Body of pancreas (tissue), 4 donors: ENCODE measurements at places on chromosomes 16 and 17. TPM values are rescaled to one million over a fixed set of nuclear protein-coding genes. Genes with fewer than 3 reads are reported as not detected.

The FA2H gene
- 3.3 TPM for total RNA-seq

The DBF4B gene
- total RNA-seq: 2.0 TPM

The KRT34 gene
- not detected for total RNA-seq

The TLCD2 gene
- 2.6 TPM for total RNA-seq

The KIF19 gene
- 2.3 TPM for total RNA-seq

The CSH2 gene
- not detected for total RNA-seq

The MARCHF10 gene
- under 0.01 TPM for total RNA-seq

- peak; percentile 61 for DNase-seq
- peaks cover 43% of the 10 kb centered on the region for H3K4me1 ChIP-seq
- H3K4me3 ChIP-seq: peak overlapping the region; percentile 35
- H3K27ac ChIP-seq: peak overlapping the region; percentile 89
- H3K27me3 ChIP-seq: no peaks in the 10 kb centered on the region
Observed at GRCh38 chr16:81445143-81445961, 744 bp downstream of the CMIP start.

DNA sequence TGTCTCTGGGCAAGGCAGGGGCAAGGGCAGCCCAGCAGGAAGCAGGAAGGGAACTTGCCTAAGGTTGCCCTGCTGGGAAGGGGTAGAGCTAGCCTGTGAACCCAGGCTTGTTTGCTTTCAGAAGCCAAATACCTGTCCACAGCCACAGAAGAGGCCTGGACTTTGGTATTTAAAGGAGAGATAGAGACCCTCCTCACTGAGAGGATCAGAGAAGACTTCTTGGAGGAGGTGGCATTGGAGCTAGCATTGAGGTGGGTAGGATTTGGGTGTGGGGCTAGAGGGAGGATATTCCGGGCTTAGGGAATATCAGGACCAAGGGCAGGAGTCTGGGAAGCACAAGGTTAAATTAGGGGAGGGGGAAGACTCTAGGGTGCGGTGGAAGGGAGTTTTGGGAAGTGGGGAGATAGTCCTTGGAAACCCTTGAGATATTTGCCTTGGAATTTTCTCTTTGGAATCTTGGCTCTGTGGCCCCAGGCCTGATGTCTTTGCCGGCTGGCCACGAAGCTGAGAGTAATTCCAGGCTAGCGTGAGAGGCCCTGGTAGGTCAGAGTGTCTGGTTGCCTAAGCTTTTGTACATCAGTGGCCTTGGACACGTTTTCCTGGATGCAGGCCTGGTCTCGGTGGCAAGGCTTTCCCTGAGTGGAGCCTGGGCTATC is 13.1 kb upstream of the ETV4 start:
- no peak overlapping the region for H3K4me3 ChIP-seq
- no peaks in the 10 kb centered on the region for H3K27me3 ChIP-seq
- H3K4me1 ChIP-seq: no peaks in the 10 kb centered on the region
- no peaks in the 10 kb centered on the region for H3K36me3 ChIP-seq
- DNase-seq: no peak
- no peak overlapping the region for H3K27ac ChIP-seq

- no peak for DNase-seq
- H3K27ac ChIP-seq: no peak overlapping the region
- H3K4me1 ChIP-seq: peaks cover 29% of the 10 kb centered on the region
- H3K36me3 ChIP-seq: no peaks in the 10 kb centered on the region
- no peaks in the 10 kb centered on the region for H3K27me3 ChIP-seq
Observed at GRCh38 chr17:41941168-41941567, 10.8 kb downstream of the ODAD4 start.

DNA sequence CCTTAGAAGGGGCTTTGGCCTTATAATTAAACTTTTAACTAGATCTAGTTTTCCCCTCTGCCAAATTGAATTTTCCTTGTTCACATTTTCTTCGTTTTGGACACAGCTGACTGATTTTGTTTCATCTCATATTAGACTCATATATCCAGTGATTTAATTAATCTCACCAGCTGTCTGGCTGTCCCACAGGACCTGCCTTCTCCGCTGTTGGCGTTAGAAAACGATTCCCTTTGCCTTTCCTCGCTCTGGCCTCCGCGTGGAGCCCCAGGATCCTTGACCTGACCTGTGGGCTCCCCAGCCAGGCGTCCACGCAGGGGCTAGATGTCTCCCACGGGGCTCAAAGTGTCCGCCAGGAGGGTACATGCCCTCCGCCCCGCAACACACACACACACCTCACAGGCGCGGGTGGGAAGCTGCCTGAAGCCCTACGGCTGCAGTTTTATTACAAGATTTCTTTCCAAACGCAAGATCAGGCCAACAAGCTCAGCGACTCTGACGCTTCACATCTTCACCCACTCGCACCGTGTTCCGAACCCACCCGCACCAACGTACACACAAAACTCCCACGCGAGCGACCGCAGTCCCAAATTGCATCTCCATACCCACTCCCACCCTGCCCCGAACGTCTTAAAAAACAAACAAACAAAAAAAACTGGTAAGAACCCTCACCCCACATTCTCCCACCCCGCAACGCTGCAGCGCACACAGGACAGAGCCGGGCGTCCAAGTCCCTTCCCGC is 1.1 kb downstream of the RPRML start:
- DNase-seq: no peak
- peaks cover 10% of the 10 kb centered on the region for H3K27me3 ChIP-seq
- no peaks in the 10 kb centered on the region for H3K36me3 ChIP-seq
- no peak overlapping the region for H3K27ac ChIP-seq
- peaks cover 16% of the 10 kb centered on the region for H3K4me1 ChIP-seq
- no peak overlapping the region for H3K4me3 ChIP-seq

DNA sequence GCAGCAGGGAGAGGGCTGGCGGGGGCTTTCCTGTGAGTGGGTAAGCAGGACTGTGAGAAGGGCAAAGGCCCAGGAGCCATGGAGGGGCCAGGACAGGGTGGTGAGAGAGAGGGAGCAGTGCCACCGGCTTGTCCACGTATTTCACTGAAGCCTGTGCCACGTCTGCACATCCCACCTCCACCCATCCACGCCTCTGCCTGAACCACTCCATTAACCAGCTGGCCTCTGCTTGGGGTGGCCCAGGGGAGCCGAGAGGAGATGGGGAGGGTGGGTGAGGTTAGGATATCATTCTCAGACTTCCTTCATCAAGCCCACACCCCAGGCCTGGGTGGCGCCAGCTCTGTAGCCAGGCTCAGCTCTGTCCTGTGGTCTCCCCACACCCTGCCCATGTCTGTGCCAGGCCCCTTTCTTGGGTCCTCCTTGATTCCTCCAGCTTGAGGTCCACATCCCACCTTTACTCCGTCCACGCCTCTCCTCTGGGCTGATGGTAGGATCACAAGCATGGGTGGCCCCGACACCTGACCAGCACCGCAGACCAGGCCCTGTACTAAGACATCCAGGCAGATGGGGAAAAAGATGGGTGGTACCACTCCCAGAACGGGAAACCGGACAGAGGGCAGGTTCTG is 3.2 kb upstream of the FN3K start:
- H3K36me3 ChIP-seq: peaks cover under 1% of the 10 kb centered on the region
- H3K4me1 ChIP-seq: peaks cover 22% of the 10 kb centered on the region
- H3K27me3 ChIP-seq: no peaks in the 10 kb centered on the region
- DNase-seq: no peak

DNA sequence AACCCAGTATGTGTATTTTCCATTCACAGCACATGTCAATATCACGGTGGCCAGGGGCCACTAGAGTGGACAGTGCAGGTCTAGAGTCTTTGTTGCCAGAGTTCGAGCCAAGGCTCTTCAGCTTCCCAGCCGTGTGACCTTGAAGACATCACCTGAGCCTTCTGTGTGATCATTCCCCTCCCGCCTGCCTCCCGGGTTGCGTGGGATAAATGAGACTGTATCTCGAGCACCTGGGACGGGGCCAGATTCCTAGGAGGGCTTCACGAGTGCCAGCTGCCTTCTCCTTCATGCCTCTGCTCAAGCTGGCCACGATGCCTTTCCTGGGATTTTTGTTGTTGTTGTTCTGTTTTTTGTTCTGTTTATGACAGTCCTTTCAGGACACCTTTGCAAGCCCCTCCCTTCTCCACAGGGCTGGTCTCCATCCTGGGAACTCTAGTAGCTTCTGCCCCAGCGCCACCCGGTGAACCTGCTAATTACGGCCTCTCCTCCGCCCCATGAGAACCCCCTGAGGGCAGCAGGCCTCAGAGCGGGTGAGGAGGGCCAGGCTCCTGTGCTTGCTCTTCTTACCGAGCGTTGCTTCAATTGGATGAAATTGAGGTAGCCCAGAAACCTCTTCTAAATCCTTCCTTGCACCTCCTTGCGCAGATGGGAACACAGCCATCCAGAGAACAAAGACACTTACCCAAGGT is 3.9 kb downstream of the SPNS2 start:
- H3K27ac ChIP-seq: no peak overlapping the region
- no peaks in the 10 kb centered on the region for H3K36me3 ChIP-seq
- DNase-seq: no peak
- peaks cover 80% of the 10 kb centered on the region for H3K4me1 ChIP-seq
- H3K4me3 ChIP-seq: no peak overlapping the region

DNA sequence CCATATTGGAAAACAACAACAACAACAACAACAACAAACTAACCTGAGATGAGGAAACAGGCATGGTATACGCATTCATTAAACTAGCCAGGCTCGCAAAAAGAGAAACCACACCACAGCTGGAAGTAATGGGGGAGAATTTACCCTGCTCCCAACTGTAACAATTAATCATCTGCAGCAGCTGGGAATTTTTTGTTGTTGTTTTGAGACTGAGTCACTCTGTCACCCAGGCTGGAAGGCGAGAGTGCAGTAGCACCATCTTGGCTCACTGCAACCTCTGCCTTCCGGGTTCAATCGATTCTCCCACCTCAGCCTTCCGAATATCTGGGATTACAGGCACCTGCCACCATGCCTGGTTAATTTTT is 16.3 kb downstream of the PRPSAP1 start:
- H3K27me3 ChIP-seq: no peaks in the 10 kb centered on the region
- H3K4me3 ChIP-seq: no peak overlapping the region
- H3K4me1 ChIP-seq: peaks cover 3% of the 10 kb centered on the region
- no peak overlapping the region for H3K27ac ChIP-seq
- DNase-seq: no peak

- H3K4me3 ChIP-seq: peak overlapping the region; percentile 74
- no peaks in the 10 kb centered on the region for H3K27me3 ChIP-seq
- H3K4me1 ChIP-seq: peaks cover 17% of the 10 kb centered on the region
- peak; percentile 4 for DNase-seq
- H3K36me3 ChIP-seq: no peaks in the 10 kb centered on the region
- peak overlapping the region; percentile 80 for H3K27ac ChIP-seq
Observed at GRCh38 chr17:66190738-66191592, 968 bp downstream of the CEP112 start.

- H3K4me1 ChIP-seq: peaks cover 22% of the 10 kb centered on the region
- no peak overlapping the region for H3K4me3 ChIP-seq
- no peaks in the 10 kb centered on the region for H3K27me3 ChIP-seq
- H3K36me3 ChIP-seq: peaks cover 65% of the 10 kb centered on the region
Observed at GRCh38 chr17:8143581-8144400, 8.4 kb downstream of the PER1 start.

GRCh38 chr17:35448899-35449227 is 297 bp upstream of the SLFN13 start:
- H3K4me1 ChIP-seq: peaks cover 17% of the 10 kb centered on the region
- H3K27me3 ChIP-seq: no peaks in the 10 kb centered on the region
- H3K27ac ChIP-seq: no peak overlapping the region
- DNase-seq: no peak
